SW 1271 (cell line): ENCODE measurements at places on chromosomes 4 and X.

DNA sequence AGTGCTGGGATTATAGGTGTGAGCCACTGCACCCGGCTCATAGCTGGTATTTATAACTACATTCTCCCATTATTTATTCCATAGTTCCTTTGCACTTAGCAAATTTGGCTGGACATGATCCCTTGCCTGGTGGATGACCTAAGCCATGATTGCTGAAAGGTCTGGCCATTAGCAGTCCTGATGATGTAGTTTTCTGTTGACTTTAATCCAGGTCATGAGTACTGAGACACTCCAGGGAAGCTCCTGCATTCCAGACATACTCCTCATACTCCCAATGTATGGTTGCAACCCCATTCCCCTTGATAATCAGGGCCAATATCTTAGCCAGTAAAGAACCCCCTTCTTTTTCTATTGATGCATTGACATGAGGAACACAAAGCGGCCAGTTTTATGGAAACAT, 24.4 kb upstream of the MGST2 start:
- DNase-seq, result no peak

- no peak for DNase-seq
These were observed 41.6 kb upstream of the STIM2 start for GRCh38 chr4:26819026-26819425.

GRCh38 chrX:41085512-41085877, 250 bp downstream of the USP9X start:
- DNase-seq, result peak; percentile 1

GRCh38 chrX:19904778-19905367, 17.5 kb upstream of the SH3KBP1 start:
- DNase-seq, result peak; percentile 0

- no peak for DNase-seq
These were observed 114.3 kb upstream of the CCSER1 start for GRCh38 chr4:90012918-90013317.

DNA sequence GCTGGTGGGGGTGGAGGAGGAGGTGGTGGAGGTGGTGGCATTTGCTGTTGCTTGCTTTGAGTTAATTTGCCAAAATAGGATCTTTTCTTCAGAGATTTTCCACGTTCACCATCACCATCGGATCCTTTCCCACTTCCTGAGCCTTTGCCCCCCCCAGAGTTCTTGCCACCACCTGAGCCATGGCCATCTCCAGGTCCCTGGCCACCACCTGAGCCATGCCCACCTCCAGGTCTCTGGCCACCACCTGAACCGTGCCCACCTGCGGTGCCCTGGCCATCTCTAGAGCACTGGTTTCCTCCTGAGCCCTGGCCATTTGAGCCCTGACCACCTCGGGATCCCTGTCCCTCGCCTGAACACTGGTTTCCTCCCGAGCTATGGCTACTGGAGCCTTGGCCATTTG, 1.9 kb downstream of the IRS4 start:
- DNase-seq, result no peak

DNA sequence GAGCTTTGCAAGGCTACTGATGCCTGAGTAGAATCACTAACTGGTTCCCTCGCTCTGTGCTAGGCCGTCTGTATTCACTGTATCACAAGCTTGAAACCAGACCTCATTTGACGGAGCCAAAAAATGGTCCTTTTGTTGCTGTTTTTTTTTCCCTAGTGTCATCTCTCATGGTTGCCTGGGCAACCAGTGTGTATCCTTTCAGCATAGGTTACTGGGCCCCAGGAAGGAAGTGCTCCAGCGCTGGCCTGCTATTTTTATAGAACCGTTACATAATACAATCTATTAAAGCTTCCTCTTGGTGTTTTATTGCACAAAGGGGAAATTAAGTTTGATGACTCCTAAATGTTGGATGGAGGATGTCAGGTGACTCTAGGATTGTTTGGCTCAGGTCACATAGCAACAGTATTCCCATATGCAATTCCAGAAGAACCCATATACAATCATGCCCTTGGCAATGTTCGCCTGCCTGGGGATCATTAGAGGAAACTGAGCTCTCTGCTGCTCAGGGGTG, 220.4 kb downstream of the SPRY1 start:
- DNase-seq, result no peak

DNA sequence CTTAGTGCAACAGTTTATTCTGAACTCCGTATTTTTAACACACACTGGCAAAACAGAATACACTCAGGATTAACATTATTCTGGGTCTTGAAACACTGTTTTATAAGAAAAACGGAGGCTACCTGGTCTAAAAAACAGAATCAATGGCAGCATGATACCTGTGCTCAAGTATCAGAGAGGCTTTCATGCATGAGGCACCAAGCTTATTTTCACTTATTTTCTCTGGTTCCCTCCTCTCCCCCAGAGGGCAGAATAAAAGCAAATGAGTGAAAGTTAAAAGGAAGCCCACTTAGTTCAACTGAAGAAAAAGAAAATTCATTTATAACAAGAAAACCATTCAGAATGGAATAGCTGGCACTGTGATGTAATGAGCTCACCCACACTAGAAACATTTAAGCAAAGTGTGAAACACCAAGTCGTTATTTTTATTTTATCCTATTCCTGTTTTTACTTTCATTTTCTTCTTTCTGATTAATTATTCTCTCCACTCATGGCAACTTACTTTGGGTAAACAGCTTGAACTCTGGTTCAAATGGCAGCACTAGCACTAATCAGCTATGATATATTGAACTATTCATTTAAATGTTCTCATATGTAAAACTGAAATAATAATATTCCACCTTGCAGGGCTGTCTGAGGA, 211.8 kb downstream of the PPP3CA start:
- no peak for DNase-seq

- no peak for DNase-seq
These were observed 80.9 kb downstream of the HMX1 start for GRCh38 chr4:8790749-8791148.

GRCh38 chrX:118499295-118499694, 3.7 kb downstream of the DOCK11 start:
- no peak for DNase-seq

- no peak for DNase-seq
These were observed 25.7 kb upstream of the TRPC3 start for GRCh38 chr4:121977251-121978171.
